ENCODE measurements at places on chromosomes 7 and 10. TPM values are rescaled to one million over a fixed set of nuclear protein-coding genes. Genes with fewer than 3 reads are reported as not detected.
A peak's percentile ranks its signal among the peaks of the same experiment; 100 is the strongest.

DNA sequence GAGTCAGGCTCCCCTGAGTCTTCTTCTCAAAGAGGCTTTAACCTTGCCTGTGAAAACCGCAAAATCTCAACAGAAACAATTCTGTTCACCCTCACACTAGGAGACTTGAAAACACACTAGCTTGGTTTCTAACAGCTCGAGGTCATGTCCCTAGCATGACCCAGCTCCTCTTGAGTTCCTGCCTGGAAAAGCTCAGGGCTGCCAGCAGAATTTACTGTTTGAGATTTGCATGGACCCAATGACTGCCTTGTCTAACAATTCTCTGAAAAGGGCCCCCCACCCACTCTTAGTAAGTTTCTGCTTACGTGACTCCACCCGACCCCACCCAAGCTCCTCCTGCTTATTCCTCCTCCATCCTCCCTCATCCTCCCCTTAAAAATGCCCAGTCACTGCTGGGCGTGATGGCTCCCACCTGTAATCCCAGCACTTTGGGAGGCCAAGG, 85.1 kb upstream of the KMT2C start:
- no peak for DNase-seq

DNA sequence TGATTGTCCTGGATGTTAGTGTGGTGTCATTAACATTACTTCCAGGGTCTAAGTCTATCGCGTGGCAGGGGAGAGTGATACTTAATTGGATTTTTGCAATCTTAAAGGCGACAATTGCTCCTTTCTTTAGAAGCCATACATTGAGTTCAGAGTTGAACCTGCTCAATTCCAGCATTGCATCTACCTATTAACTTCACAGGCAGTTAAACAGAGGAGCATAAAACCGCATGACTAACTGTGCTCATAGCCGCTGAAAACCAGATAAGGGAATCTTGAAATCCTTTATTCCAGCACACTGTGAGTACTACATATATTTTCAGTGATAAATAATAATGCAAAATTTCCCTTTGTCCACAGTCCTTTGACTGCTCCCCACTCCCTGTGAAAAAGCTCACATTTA, 255.3 kb downstream of the STK31 start:
- DNase-seq: peak; percentile 60

GRCh38 chr7:55489552-55489951, 82.8 kb downstream of the VOPP1 start:
- no peak for DNase-seq

- no peak for DNase-seq
These were observed 891 bp upstream of the WAPL start for GRCh38 chr10:86522510-86522855.

DNA sequence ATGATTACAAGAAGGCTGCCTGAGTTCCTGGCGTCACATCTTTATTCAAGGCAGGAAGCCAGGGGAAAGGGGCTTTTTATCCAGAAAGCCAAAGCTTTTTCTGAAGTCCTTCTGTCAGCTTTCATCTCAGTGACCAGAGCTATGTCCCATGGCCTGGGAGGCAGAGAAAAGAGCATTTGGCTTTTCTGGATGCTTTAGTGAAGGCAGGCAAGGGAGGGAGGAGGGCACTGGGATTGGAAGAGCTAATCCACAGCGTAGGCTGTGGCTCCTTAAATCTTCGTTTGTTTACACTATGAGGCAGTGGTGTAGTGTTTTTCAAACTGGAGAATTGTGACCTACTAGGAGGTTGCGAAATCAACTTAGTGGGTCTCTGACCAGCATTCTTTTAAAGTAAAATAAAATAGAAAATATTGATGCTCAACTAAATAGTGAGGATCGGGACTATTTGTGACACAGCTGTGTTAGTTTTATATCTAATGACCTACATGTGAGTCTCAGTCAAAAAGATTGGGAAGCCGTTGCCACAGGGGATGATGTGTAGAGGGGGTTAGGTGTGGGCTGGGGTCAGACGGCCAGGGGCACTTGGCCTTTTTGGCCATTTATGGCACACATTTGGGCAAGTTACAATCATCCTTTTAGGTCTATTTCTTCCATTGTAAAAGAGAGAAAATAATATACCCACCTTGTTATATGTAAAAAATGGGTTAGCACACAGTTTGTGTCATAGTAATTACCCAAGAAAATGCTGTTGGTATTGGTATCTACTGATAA, 14.1 kb downstream of the CRYGN start:
- no peak for DNase-seq

GRCh38 chr10:109592391-109592790, 330.9 kb downstream of the XPNPEP1 start:
- no peak for DNase-seq

- DNase-seq: no peak
These were observed 287.6 kb upstream of the MGMT start for GRCh38 chr10:129179245-129179971.

DNA sequence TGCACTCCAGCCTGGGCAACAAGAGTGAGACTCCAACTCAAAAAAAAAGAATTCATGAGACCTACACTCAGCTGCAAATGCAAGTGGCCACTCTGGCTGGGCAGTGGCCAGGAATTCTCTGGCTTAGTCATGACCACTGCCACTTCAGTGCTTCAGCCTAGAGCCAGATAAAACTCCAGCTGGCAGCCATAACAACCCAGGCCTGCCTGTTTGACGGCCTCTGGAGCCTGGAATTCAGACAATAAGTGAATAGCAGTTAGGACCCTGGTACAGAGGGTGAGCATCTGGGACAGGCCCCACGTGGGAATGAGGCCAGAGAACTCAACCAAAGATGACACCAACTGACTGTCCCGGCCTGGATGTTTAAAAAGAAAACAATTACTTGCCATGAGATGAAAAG, 18.9 kb downstream of the RCC1L start:
- DNase-seq: no peak

- no peak for DNase-seq
These were observed 24.5 kb upstream of the WAC start for GRCh38 chr10:28508304-28508925.

- DNase-seq: peak; percentile 76
These were observed 3.5 kb downstream of the MKRN1 start for GRCh38 chr7:140475747-140476333.

DNA sequence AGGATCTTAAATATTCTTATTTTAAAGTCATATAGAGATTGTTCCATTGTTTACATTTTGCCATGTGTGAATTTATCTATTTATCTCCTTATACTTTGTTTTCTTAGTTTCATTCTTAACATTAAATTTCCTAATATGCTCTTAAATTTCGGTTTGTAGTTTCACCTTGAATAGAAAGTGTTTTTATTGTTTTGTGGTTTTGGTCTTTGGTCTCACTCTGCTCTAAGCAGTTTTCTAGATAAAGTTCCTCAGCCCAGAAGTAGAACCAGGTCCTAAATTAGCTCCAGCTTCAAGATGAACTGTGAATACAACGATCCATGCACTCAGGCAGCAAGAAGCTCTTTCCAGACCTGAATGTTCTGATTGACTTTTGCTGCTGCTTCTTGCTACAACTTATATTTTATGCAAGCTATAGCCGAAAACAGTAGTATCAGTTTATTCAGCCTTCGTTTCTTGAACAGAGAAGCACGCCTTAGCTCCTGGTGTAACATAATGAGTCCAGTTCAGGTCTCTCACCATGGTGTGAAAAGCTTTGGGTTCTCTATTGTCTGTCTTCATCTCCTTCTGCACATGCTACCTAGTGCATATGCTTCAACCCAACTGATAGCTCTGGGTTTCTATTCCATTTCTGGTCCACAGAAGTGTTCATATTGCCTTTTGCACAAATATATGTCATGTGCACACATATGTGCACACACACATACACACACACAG, 95.3 kb downstream of the SEM1 start:
- no peak for DNase-seq

- no peak for DNase-seq
These were observed 23.3 kb downstream of the VSTM2A start for GRCh38 chr7:54565432-54565831.

DNA sequence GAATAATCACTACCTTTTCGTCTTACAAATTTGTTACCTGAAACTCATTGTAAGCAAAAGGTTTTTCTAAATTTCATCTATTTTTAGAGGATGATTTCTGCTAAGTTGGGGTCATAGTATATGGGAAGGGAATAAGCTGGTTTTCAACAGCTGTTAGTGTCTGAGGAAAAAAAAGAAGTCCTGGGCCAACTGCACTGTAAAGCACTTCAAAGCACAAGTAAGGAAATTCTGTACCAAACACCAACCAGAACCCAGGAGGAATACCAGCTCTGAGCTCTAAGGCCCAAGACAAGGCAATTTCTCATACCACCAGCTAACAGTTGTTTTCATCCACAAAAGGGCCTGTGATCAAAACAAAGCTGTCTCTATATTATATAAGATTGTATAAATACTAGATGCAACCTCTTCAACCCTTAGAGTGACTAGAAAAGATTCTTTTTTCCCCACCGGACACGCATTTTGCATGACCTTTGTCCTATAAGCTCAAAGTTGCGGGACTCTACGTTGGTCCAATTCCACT, 6.1 kb upstream of the MEOX2 start:
- DNase-seq: no peak

DNA sequence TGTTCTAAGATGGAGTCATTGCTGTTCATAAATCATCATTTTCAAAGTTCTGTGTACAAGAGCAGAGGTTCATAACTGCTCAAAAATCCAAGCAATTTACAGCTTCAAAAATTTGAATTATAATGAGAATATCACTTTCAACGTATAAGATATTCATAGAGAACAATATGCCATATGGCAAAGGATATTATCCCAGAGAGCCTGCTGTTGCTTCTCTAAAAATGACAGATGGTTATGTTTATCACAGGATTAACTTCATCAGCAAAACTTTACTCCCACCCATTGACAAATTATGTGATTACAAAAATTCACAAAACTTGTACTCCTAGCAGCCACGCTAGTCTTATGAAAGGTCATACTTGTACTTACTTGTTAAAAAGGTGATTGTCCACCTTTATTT, 105.1 kb downstream of the PIP4K2A start:
- DNase-seq: no peak

GRCh38 chr7:100975371-100975821, 6.0 kb downstream of the MUC12 start:
- peak; percentile 81 for DNase-seq

- no peak for DNase-seq
These were observed 33.8 kb downstream of the AMZ1 start for GRCh38 chr7:2721842-2722241.

- DNase-seq: no peak
These were observed 123.3 kb downstream of the WDFY4 start for GRCh38 chr10:48807791-48808470.

DNA sequence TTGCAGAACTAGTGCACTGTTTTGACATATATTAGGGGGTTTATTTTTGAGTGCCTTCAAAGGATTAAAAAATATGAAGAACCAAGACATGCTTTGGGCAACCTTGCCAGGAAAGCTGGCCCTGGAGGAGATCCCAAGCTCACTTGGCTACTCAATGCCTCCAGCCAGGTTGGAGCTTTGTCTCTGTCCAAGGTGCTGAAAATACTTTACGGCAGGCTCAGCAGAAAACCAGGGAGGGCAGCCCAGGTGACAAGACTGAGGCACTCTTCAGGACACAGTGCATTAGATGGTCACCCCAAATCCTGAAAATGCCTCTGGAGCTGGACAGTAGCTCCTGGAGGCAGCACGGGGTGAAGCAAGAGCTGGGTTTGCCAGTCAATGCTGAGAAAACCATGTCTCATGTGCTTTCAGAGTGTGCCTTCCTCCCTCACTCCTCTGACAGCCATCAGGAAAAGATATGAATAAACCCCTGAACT, 5.8 kb upstream of the KCNH2 start:
- peak; percentile 78 for DNase-seq

DNA sequence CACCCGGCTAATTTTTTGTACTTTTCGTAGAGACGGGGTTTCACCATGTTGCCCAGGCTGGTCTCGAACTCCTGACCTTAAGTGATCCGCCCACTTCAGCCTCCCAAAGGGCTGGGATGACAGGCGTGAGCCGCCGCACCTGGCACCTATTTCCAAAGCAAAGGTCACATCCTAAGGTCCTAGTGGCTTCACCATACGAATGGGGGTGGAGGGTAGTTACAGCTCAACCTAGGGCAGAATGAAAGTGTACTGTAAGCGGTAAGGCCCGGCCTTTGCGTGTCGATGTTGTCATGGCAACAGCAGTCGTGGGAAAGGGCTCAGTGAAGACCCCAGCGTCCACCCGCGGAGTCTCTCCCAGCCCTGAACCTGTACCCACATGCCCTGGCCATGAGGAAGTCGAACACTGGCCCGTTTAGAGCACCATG, 1.6 kb upstream of the COX19 start:
- DNase-seq: peak; percentile 76

GRCh38 chr7:71272509-71273490, 140.9 kb downstream of the GALNT17 start:
- no peak for DNase-seq

GRCh38 chr7:155963771-155964195, 151.5 kb upstream of the SHH start:
- DNase-seq: no peak

DNA sequence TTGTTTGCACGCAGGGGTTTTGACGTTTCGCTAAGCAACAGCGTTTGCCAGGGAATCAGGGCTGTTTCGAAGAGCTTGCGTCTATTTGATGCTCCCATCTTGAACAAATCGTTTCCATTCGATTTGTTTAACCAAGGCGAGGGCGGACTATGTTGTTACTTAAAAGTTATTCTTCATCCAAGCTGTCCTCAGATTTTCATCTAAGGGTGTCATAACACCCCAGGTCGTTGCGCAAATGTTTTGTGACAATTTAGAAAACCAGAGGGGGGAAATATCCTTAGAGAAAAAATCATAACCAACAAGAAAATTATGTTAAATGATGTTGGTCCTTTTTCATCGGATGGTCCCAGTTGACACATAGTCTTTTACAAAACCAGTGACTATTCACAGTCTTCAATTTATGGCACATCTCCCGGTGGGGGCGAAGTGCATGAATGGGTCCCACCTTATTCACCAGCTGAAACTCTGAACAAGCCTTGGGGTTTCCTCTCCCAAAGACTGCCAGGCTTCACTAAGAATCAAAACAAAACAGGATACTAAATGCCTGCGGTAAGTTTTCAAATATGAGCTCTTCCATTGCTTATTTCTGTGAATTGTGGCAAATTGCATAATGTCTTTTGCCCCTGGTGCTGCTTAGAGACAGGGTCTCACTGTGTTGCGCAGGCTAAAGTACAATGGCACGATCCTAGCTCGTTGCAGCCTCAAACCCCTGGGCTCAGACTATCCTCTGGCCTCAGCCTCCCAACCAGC, 109.9 kb downstream of the REEP3 start:
- DNase-seq: peak; percentile 48

GRCh38 chr10:128928231-128928836, 538.7 kb upstream of the MGMT start:
- no peak for DNase-seq

GRCh38 chr7:52700349-52700748, 335.1 kb upstream of the POM121L12 start:
- DNase-seq: no peak

Gene EPHA1
- 19.6 TPM for polyA plus RNA-seq

Gene SPDYE2B
- polyA plus RNA-seq: not detected

Gene NUDT13
- polyA plus RNA-seq: 2.4 TPM

Gene PCLO
- 7.7 TPM for polyA plus RNA-seq

Gene LIPJ
- polyA plus RNA-seq: not detected

Gene ADARB2
- 1.3 TPM for polyA plus RNA-seq

Gene RNF133
- polyA plus RNA-seq: 0.04 TPM

Gene CCDC146
- 7.4 TPM for polyA plus RNA-seq

Data from small intestine (tissue), 16 donors.